ENCODE measurements at places on chromosomes 11 and 22.

- DNase-seq: no peak
Observed at GRCh38 chr11:27795955-27796861, 96.0 kb upstream of the BDNF start.

DNA sequence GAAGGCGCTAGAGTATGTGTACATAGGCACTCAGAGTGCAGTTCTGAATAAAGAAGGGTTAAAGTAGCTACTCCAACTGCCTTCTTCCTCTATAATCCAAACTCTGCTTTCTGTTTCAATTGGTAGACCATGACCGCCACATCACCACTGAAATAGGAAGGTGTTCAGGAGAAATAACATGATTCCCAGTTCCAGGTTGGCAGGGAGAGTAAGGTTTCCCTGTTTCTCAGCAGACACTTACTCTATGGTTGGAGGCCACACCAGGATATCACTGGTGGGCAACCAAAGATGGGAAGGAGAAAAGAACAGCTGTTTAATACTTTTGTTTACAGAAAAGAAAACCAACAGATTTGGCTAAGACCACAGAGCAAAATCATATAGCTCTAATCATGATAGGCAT is 37.9 kb downstream of the PAK1 start:
- no peak for DNase-seq

DNA sequence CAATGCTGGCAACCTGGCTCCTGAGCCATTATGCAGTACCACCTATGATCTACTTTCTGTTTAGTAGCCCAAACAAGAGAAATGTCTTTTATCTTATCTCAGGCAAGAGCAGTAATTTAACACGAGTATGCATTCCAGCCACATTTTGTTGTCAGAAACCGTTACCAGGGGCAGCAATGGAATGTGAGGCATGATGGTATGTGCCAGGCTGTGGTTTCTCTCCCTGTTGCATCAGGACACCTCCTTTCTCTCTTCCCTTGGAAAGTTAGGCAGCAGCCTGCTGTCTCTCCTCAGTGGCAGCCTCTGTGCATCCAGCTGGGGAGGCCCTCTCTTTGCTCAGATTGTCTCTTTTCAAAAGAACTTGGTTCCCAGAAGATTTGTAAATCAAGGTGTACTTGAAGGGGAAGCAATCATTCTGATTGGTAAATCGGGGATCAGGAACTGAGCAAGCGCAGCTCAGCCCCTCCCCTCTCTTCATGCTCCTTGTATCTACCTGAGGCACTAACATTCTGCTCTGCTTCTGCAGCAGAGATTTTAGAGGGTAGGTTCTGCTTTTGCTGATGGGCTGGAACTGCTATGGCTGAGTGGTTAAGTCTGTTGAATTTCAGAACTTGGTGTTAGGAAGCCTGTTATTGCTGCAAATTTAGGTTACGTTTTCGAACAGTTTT is 229.2 kb downstream of the ADAMTS15 start:
- no peak for DNase-seq

DNA sequence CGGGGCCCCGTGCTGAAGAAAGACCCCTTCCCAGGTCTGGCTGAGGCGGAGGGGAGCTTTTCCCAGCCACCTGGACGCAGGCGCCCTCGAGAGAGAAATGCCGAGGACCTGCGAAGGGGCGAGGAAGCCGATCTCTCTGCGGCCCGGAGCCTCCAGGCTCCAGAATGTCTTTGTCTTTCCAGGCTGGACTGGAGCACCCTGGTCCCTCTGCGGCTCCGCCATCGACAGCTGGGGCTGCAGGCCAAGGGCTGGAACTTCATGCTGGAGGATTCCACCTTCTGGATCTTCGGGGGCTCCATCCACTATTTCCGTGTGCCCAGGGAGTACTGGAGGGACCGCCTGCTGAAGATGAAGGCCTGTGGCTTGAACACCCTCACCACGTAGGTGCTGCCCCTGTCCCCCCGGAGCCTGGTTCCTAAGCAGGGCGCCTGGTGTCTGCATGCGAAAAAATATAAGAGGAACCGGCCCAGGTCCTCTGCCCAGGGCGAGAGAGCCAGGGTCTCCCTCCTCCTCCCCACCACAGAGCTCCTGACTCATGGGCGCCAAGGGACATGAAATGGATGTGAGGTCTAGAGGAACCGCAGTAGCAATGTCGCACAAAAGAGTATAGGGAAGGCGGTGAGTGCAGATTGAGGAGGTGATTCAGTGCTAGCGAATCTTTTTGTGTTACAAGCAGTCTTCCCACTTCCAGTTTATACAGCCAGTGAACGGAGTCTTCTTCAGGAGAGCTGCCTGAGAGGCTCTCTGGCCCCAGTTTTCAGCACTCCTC is 11.0 kb downstream of the GLB1L2 start:
- no peak for DNase-seq

DNA sequence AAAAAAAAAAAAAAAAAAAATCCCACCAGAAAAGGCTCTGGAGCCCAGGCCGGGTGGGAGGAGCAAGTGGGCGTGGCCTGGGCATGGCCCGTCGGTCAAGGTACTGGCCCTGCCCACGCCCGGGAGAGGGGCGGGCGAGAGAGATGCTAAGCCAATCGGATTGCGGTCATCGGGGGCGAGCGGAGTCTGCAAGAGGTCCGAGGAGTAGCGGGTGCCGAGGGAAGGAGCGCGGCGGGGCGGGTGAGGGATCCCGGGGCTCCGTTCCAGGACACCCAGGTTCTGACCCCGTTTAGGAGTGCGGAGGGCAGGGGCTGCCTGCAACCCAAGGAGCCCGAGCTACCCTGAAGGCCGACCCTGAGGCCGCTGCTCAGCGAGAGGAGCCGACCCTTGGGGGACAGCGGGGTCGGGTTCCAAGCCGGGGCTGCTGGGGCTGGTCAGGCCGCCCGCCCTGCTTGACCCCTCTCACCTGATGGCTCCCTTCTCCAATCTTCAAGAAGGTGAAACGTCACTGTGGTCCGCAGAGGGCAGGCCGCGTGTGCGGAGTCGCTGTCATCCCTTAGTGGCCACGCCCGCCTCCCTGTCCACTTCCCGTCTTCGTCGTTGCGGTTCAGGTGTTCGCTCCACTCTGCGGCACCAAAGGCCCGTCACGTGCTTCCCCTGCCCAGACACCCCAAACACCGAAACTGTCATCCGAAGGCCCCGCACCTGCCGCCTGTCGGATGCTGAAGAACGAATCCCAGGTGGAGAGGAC is 11.1 kb upstream of the TAB1 start:
- DNase-seq: peak; percentile 42

DNA sequence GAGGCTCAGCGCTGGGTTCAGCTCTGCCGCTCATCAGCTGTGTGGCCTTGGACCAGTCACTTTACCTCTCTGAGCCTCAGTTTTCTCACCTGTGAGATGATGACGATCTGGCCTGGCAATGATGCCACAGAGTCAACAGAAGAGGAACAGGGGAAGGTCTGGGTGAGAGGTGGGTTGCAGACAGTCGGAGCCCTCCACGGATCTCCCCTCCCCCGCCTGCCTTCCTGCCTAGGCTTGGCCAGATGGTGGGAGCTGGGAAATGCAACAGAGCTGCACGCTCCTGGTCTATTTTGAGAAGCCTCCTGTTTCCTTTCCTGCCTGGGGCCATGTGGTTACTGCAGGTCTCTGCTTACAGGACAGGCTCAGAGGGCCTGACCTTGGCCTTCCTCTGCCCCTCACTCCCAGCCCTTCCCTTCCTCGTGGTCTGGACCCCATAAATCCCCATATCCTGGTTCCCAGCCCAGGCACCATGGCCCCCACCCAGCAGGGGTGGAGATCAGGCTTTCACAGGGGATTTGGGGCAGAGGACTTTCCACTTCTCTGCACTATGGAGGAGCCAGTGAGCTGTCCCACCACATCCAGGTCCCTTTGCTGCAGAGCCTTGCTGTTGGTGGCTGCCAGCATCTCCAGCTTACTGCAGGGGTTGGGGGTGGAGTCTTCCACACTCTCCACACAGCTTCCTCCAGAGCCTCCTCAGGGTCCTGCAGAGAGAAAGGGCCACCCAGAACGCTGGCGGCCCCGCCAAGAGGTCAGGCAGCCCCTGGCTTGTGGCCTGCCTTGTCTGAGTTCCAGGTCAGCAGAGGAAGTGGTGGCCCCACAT is 46.9 kb downstream of the C11orf96 start:
- DNase-seq: no peak

DNA sequence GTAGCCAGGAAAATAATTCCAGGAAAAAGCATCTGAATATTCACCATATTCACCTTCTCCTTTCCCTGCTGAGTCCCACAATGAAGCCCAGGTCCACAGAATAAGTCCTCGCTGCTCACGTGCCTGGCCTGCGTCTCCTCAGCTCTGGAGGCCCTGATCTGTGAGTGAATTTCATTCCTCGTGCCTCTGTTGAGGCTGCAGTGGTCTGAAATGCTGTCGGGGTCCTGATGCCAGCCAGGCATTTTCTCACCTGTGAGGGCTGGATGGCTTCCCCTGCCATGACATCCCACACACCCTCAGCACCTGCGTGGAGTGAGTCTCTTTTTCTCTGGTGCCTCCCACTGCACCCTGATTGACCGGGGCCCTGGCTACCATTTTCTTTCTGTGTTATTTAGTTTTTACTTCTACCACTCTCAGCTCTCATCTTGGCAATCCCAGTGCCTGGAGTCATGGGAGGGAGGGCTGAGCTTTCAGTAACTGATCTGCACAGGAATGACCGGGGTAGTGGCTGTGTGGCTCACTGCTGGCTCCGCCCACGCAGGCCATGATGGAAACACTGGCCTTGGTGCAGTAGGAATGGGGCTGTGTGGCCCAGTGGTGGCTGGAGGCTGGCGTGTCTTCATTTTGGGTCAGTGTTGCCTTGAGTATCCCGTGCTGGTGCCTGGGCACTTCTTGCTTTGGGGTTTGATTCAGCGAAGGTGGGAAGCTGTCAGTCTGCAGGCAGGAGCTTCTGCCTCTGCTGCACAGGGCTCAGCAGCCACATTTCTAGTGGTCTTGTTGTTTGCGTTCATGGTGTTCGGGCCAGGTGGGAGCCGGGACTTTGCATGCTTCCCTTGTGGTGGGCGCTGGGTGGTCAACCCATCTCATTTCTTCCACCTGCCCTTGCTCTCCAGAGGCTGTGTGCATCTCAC is 807.2 kb downstream of the TBC1D22A start:
- no peak for DNase-seq

DNA sequence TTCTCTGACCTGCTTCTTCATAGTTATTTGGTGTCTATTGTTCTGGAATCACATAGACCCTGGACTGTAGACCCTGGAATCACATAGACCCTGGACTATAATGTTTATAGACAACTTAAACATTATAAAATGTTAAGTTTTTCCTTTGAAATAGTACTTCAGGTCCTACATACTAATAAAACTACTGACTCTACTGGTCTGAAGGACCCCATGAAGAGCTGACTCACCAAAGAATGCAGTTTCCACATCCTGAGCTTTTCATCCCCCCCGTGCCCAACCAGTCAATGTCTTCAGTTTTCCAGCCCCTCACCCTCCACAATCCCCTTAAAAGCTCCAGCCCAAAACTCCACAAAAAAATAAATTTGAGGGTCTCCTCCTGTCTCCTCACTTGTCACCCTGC is 6.6 kb upstream of the PLEKHA7 start:
- no peak for DNase-seq

- DNase-seq: no peak
Observed at GRCh38 chr11:101880222-101880621, 34.6 kb upstream of the CEP126 start.

- DNase-seq: no peak
Observed at GRCh38 chr22:30893434-30894370, 74.9 kb downstream of the MORC2 start.

GRCh38 chr11:7977232-7977917 is 9.8 kb upstream of the EIF3F start:
- DNase-seq: no peak

GRCh38 chr11:19766206-19766605 is 53.6 kb downstream of the NAV2 start:
- DNase-seq: no peak

GRCh38 chr22:40347300-40347699 is 1.0 kb downstream of the ADSL start:
- no peak for DNase-seq

DNA sequence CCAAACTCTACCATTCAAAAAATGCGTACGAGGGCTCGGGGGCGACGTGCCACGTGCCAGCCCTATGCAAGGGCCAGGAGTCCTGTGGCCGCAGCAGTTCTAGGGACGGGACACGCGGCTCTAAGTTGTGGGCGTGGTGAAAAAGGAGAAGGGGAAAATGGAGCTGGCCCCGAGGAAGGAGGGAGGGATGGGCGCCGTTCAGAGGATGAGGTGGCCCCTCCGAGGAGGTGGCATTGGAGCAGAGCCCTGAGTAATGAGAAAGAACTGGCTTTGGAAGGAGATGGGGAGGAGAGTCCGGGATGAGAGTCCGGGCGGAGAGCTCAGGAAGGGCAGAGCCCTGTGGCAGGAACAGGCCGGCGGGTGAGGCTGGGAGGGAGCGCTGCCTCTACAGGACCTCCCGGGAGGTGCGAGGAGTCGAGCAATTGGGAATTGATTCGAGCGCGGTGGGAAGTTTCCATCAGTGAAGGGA is 21.0 kb downstream of the OTUB1 start:
- DNase-seq: no peak

GRCh38 chr11:57632116-57632515 is 17.6 kb downstream of the YPEL4 start:
- DNase-seq: no peak

GRCh38 chr11:47329431-47329986 is 23.0 kb downstream of the MYBPC3 start:
- no peak for DNase-seq

GRCh38 chr11:36265793-36266628 is 23.2 kb downstream of the COMMD9 start:
- peak; percentile 24 for DNase-seq

- DNase-seq: no peak
Observed at GRCh38 chr11:31246451-31247165, 122.9 kb downstream of the DCDC1 start.

DNA sequence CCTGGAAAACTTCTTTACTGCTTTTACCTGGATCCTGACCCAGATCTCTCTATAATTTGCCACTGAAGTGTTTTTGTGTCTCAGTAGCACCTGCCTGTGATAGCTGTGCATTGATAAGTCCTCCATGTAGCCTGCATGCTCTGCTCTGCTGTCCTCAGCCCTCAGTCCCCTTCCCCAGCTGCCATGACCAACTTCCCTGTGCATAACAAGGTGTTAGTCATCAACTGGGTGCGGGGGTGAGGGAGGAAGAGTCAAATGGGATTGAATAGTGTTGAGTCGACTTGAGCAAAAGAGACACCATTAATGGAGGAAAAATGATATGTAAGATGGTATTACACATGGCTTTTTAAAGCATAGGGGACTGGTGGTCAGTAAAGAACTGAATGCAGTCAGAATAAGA is 92.2 kb upstream of the PLET1 start:
- DNase-seq: no peak

- no peak for DNase-seq
Observed at GRCh38 chr11:7520981-7521487, 7.2 kb downstream of the PPFIBP2 start.

GRCh38 chr11:11230802-11231562 is 122.1 kb downstream of the CSNK2A3 start:
- DNase-seq: no peak

GRCh38 chr22:30314915-30315314 is 11.8 kb downstream of the TBC1D10A start:
- no peak for DNase-seq

- DNase-seq: no peak
Observed at GRCh38 chr11:47724041-47724729, 9.0 kb upstream of the AGBL2 start.
